ENCODE measurements at places on chromosomes 12 and 14.

- no peak for DNase-seq
These were observed 121.7 kb downstream of the ZNF664 start for GRCh38 chr12:124094733-124095132.

DNA sequence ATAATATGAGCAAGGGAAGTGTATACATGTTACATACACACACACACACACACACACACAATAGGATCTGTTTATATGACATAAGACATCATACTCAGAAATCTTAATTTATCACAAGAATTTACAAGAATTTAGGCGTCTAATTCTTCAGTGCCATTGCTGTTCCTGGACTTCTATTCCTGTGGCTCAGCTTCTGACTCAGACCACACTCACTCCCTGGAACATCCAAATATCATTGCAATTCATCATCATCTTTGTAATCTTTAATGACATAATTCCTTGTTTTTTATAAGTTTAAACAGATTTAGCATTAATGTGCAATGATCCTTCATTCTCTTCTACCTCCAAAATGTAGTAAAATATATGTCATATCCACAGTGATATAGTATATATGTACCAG is 544.2 kb downstream of the FOXG1 start:
- DNase-seq: no peak

DNA sequence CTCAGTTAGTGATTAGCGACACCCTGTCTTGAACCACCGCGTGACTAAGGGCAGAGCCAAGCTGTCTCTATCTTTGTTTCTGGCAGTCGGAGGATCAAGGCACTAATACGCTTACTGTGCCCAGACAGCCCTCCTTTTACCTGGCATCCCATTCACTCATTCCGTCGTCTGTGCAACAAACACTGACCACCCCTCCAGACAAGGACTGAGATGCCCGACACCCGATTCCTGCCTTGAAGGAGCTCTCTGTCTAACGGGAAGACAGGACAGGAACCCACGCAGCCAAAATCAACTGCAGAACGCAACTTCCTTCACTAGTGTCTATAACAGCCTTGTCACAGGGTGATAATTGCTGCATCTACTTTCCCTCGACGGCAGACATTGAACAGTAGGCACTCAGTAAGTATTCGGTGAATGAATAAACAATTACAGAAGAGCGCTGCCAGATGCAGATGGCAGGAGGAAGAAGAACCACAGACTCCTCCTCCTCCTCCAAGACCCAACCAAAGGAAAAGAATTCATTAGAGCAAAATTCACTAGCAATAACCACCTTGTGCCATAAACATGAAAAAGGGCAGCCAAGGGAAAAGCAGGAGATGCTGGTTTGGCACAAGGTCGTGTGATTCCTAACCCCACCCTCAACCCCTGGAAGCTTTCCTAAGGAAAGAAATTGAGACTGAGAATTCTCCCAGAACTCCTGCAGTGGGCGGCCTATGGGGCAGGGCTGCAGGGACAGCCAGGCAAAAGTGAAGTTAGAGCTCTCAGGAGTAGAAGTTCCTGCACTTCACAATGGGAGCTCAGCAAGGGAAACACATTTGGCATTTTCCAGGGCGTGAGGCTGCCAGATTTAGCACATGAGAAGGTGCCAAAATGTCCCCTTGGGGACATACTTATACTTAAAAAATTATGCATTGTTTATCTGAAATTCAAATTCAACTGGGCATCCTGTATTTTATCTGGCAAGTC is 186.6 kb upstream of the DIO3 start:
- DNase-seq: no peak

GRCh38 chr14:37090026-37090425 is 82.4 kb downstream of the SLC25A21 start:
- DNase-seq: no peak

DNA sequence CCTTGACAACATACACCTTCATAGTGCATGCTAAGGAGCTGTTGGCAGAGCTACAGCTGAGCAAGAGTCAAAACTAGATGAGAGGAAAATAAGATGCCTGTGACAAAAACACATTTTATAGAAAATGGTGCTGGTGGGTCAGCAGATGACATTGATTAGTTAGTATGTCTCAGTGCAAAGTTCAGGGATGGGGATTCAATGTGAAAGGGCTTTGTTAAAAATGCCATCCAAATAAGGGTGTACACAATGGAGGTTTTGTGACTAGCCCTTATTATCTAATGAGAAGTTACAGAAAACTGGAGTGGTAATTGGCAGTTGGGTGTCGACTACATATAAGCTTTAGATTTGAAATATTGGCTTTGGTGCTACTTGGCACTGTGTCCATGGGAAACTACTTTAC is 169.0 kb downstream of the MON2 start:
- DNase-seq: no peak

- DNase-seq: no peak
These were observed 95.6 kb downstream of the NCOR2 start for GRCh38 chr12:124471828-124472227.

DNA sequence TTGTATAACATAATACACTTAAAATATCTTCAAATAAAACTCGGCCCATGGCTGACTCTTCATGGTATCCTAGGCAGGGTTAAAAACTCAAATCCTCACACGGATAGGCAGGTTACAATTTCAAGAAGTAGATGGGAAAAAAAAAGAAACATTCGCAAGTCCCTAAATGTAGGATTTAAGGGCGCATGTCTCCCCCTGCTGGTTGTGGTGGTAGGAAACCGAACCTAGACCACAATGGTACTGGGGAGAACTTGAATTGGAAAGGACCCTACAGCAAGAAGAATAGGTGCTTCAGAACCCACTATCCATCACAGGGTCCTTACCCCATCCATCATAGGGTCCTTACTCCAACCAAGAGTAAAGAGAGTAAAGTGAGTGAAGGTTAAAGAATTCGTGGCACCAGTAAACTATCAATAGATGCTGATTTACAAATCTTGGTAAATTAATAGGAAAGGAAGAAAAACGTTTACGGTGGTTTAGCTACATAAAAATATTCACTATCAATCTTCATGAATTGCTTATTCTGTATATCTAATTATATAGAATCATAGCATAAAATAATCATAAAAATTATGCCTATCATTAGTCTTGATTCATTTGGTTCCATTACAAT is 3.3 kb upstream of the CIPC start:
- DNase-seq: peak; percentile 84

DNA sequence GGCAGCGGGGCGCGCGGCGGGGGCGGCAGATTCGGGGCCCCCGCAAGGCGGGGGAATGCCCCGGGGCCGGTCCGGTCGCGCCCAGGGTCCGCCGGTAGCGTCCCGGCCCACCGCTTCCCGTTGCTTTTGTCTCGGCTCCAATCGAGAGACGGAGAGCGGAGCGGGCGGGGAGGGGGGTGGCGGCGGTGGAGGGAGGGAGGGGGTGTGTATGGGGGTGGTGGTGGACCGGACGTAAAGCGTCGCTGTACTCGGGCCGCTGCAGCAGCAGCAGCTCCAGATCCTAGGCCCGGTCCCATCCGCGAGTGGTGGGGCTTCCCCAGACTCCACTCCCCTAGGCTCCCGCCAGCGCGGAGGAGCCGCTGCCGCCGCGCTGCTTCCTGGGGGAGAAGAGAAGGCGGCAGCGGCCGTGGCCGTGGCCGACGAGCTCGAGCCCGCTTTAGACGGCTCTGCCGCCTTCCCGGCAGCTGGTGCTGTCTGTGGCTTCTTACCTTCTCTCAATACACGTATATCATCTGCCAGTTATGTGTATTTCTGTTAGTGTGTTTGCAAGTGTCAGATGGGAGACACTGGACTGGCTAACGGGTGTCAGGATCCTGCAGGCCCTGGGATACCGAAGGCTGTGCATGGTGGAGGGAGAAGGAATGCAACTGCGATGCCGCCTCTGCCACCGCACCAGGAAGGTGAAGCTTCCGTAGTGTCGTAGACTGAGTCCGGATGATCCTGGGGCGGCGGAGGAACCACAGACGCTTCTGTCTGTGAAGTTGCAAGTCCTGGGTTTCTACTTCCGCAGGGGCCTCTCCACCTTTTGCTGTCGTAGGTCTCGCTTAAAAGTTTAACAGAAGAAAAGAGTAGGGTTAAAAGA is 508 bp downstream of the CNOT2 start:
- peak; percentile 64 for DNase-seq

DNA sequence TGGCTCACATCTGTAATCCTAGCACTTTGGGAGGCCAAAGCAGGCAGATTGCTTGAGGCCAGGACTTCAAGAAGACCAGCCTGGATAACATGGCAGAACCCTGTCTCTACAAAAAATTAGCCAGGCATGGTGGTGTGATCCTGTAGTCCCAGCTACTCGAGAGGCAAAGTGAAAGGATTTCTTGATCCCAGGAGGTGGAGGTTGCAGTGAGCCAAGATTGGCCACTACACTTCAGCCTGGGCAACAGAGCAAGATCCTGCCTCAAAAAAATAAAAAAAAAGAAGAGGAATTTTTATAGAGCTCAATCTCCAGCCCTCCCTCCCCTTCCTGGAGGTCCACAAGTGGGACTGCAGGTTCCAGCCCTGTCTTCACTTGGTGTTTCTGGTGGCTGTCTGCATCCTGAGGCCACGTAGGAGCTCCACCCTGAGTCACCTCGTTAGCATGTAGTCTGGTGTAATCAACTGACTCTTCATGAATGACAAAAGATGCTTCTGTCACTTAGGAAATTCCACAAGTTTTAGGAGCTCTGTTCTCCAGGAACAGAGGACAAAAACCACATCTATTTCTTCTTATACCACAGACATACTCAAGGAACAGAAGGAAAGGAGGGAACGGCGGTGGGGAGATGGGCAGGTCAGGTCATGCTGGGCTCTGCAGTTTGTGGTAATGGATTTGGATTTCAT is 16.2 kb downstream of the CCDC62 start:
- no peak for DNase-seq

GRCh38 chr12:58888131-58888783 is 32.0 kb downstream of the LRIG3 start:
- no peak for DNase-seq

DNA sequence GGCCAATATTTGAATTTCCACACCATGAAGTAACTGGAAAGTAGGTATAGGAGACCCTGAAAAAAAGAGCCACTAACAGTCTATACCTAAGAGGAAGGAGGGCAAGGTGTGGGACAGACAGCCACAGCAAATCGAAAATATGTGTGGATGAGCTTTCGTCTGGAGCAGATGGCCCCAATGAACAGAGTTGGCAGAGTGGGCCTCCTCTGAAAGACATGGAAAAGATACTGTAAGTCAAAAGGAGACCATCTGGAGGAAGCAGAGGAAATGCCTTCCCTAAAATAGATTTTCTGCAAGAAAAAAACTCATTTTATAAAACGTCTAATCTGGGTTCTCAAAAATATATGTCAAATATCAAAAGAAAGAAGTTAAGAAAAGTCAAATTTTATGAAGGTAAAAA is 157.2 kb upstream of the PRKD1 start:
- no peak for DNase-seq

DNA sequence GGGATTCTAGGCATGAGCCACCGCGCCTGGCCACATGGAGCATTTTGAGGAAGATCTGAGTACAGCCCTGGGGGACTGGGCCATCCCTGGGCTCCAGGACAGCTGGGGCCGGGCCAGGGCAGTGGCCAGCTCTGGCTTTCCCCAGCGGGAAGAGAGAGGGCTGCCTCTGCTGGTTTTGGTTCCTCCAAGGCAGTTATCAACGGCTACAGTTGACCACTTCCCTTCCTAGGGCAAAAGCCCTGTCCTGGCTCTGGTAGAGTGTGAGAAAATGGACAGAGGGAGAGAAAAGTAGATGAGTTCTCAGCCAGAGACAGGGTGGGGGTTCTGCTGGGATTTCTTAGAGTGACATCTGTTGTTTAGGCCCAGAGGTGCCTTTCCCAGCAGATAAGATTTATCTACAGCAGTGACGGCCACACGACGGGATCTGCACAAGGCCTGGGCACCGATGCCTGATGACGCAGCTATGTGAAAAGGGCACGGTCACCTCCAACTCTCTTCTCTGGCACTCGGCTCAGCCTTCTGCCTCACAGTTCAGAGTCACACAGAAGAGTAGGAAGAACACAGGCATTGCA is 5.5 kb upstream of the HVCN1 start:
- no peak for DNase-seq

- no peak for DNase-seq
These were observed 158.0 kb downstream of the ETV6 start for GRCh38 chr12:11807458-11807857.

DNA sequence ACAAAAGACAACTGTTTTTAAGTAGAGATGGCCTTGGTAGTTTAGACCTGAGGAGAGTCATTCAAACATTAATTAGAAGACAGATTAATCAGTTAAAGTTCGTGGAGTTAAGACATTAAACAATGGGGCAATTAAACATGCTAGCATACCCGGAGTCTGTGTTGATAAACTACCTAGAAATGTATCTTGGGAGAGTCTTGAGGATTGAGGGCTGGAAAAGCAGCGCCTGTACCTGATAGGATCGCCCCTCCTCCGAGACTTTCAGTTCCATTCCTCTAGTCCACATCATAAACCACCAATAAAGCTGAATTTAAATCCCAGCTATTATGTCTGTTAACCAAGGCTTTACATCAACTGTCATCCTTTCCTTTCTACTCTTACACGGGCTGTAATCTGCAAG is 1.0 kb upstream of the KRAS start:
- DNase-seq: no peak

- no peak for DNase-seq
These were observed 9.6 kb upstream of the GPHN start for GRCh38 chr14:66498311-66498710.

GRCh38 chr14:96088481-96088880 is 49.3 kb downstream of the C14orf132 start:
- no peak for DNase-seq

DNA sequence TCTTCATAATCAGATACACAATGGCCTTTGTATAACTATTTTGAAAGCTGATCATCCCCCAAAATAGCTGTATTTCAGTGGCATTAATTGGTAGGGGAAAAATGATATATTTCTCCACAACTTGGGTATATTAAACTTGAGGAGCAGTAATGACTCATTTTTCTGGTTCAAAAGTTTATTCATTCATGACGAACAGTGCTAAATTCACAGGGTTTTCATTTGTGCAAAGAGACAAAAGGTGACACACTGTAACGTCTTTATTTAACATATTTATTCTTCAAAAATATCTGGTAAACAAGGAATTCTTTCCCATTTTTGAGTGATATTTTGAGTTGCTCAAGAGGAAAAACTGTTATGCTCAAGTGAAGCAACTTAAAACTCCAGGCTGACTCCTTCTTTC is 415.5 kb upstream of the SOX5 start:
- DNase-seq: no peak

GRCh38 chr12:58774731-58775130 is 145.6 kb downstream of the LRIG3 start:
- no peak for DNase-seq

DNA sequence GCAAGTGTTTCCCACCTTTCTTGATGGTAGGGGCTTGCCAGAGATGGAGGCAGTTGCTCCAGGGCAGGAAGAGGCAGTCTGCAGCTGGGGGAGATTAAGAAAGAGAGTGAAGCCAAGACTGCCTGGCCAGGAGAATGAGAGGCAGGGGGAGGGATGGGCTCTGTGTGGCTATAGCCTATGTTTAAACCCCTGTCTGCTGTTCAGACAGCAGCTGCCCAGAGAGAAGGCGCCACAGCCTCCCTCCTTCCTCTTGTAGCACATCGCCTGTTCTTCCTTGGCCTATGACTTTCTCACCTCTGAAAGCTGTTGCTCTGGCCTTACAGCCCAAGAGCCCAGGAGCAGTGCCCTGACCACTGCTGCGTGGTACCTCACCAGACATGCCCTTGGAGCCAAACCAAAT is 61.7 kb downstream of the EMP1 start:
- no peak for DNase-seq

Measured in SW480 (cell line).